Prostate gland (tissue), 2 donors: ENCODE measurements at places on chromosomes 7 and 10. TPM values are rescaled to one million over a fixed set of nuclear protein-coding genes. Genes with fewer than 3 reads are reported as not detected.

The SORCS1 gene
- total RNA-seq = 14.4 TPM

The CDH23 gene
- 74.8 TPM for total RNA-seq

The SPOCK2 gene
- total RNA-seq = 163 TPM

The PLXNA4 gene
- 2.8 TPM for total RNA-seq

The SLC29A4 gene
- 11.6 TPM for total RNA-seq

The KCND2 gene
- 3.0 TPM for total RNA-seq

The AGAP5 gene
- total RNA-seq = 8.3 TPM
